ENCODE measurements at places on chromosomes 6 and 20.

- DNase-seq: no peak
Measured at GRCh38 chr6:149077208-149077607, 240.3 kb upstream of the TAB2 start.

- no peak for DNase-seq
Measured at GRCh38 chr6:137161949-137162348, 11.5 kb downstream of the IL22RA2 start.

DNA sequence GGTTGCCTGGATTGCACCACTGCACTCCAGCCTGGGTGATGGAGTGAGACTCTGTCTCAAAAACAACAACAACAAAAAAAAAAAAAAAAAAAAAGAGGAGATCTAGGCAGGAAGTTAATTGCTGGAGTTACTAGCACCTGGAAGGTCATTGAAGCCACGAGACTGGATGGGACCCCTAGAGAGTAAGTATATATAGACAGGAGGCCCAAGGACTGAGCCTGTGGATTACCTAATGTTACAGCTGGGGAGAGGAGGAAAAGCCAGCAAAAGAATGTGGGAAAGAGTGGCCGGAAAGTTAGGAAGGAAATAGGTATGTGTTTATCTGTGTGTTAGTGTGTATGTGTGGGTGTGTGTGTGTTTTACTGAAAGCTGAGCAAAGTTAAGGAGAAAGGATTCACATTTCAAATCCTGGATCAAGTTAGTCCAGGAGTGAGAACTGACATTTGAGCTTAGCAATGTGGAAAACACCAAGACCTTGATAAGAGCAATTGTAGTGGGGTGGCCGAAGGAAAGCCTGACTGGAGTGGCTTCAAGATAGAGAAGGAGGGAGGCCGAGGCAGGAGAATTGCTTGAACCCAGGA lies 38.4 kb downstream of the ANKRD6 start:
- no peak for DNase-seq

DNA sequence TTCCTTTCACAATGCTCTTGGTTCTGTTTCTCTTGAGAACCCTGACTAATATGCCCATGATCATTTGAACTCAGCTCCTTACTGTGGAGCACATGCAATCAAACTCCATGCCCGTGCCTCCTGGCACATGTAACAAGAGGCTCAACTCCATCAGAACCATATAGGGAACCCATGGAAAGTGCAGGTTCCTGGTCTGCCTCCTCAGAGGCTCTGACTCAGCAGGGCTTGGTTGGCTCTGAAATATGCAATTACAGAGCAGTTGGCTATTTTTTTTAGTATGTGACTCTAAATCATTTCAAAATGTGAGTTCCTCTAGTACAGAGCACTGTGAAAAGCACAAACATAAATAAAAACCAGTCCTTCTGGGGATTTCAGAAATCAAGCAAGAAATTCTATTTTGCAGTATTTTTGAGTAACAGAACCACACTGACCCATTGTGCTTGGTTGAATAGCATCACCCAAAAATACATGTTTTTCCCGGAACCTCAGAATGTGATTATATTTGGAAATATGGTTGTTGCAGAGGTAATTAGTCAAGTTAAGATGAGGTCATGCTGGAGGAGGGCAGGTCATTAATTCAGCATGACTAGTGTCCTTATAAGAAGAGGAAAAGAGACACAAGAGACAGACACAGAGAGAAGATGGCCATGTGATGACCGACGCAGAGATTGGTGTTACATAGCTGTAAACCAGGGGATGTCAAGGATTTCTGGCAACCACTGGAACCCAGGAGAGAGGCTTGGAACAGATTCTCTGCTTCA lies 13.2 kb upstream of the MAP3K4 start:
- DNase-seq: no peak

- DNase-seq: no peak
Measured at GRCh38 chr20:13022401-13023155, 13.8 kb downstream of the SPTLC3 start.

All from RPMI8226 (cell line).